ENCODE measurements at places on chromosomes 12 and 14.
A peak's percentile ranks its signal among the peaks of the same experiment; 100 is the strongest.

- no peak for DNase-seq
Measured at GRCh38 chr12:18135086-18135485, 45.1 kb upstream of the RERGL start.

- DNase-seq: peak; percentile 52
Measured at GRCh38 chr12:49043856-49044258, 16.7 kb downstream of the KMT2D start.

- no peak for DNase-seq
Measured at GRCh38 chr12:20339060-20339459, 29.3 kb upstream of the PDE3A start.

DNA sequence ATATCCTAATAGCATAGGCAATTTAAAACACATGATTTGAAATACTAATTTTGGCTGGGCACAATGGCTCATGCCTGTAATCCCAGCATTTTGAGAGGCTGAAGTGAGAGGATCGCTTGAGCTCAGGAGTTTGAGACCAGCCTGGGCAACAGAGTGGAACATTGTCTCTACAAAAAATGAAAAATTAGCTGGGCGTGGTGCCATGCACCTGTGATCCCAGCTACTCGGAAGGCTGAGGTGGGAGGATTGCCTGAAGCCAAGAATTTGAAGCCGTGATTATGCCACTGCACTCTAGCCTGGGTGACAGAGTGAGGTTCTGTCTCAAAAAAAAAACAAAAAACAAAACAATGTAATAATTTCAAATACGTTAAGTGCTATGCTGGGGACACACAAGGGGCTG, 83.3 kb downstream of the SSPN start:
- DNase-seq: no peak

DNA sequence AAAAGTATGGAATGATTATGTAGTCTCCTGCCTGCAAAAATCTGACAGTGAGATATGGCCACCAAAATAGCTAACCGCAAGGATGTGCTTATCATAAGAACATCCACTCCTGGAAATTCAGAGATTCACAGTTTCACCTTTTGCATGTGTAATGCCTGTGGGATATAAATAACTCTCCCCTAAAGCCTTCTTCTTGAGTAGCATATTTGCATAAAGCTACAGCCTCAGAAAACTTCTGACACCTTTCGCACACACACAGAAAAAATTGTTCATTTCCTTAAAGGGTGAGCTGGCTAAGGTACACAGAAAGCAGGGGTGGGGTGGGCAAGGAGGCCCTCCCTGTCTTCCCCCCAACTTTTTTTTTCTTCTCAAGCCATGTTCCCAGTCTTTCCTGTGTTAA, 3.1 kb upstream of the IGF1 start:
- no peak for DNase-seq

DNA sequence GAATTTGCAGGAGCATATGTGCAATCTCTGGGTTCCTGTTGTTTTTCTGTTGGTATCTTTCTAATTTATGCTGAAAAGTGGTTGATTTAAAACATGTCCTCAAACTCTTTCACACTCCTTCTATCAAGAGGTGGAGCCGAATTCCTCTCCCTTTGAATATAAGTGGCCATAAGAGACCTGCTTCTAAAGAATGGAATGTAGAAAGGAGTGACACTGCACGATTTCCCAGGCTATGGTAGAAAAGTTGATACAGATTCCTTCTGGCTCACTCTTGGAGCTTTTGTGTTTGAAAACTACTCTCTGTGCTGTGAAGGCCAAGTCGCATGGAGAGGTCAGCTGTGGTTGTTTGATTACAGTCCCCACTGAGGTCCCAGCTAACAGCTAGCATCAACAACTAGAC, 613.2 kb downstream of the ETNK1 start:
- DNase-seq: no peak

DNA sequence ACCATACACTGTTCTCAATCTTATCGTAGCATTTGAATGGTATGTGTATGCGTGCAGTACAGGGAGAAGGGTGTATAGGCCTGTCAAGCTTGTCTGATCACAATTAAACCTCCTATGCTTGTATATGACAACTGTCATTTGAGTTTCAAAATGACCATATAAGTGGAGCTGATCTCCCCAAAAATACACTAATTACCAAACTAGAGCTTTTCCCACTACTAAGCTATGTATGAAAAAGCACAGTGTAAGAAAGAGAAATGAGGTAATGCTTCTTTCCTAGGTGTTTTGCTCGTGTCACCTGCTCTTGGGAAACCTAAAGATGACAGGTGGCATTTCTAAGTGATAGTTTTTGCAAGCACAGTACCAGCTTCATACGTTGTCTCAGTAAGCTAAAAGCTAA, 1.1 kb upstream of the STK38L start:
- DNase-seq: no peak

DNA sequence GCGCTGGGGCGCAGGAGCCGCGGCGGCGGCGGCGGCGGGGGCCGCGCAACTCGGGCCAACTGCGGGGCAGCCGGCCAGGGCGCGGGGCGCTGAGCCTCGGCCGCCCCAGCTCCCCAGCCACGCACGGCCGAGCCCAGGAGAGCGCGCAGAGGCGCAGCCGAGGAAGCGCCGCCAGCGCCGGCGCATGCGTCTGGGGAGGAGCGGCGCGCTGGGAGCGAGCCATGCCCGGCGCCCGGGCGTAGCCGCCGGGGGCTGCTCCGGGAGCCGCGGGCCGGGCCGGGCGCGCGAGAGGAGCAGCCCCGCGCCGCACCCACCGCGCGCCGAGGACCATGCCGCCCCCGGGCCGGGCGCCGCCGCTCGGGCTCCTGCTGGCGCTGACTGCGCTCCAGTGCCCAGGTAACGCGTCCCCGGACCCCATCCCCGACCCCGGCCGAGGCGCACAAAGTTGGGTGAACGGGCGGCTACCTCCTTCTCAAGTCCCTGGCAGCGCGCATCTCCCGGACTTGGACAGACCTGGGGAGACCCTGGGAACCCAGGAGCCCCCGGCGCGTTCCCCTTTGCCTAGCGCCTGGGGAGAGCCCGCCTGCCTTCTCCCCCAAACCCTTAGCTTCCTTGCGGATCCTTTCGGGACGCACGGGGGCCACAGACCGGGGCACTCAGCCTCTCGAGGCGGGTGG, 121.4 kb downstream of the AACS start:
- DNase-seq: no peak

GRCh38 chr12:122013136-122013535, 8.5 kb upstream of the BCL7A start:
- DNase-seq: no peak

DNA sequence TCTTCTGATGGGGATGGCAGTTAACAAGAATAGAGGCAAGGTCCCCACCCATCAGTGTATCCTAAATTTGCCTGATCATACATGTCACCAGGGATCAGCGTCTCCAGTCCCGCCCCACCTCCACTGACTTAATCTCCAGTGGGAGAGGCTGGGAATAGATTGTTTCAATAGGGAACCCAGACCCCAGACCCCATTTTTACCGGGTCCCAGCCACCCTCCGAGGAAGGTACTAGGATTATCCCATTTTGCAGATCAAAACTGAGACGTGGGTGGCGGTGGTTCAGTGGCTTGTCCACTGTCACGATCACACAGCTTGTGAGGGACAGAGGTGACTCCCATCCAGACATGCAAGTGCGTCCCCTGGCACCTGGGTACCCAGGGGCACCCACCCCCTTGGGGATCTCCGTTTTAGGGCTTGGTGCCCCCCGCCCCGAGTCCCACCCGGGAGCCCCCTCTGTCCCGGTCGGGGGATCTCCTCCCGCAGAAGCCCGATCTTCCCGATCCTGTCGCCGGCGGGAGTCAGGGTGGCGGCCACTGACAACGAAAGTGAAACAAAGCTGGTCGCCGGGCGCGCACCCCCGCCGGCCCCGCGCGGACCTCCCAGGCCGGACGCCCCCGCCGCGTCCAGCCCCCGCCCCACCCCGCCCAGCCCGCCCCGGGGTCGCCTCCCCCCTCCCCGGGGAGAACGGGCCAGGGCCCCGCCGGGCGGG, 523 bp downstream of the WSB2 start:
- DNase-seq: no peak

- DNase-seq: no peak
Measured at GRCh38 chr12:112112409-112113133, 4.0 kb upstream of the NAA25 start.

GRCh38 chr14:99479906-99480869, at the start of gene SETD3:
TSS of gene SETD3 (minus strand) at chr14:99480859. CDS start at chr14:99465805, 15,054 bp downstream.
- peak; percentile 8 for DNase-seq

DNA sequence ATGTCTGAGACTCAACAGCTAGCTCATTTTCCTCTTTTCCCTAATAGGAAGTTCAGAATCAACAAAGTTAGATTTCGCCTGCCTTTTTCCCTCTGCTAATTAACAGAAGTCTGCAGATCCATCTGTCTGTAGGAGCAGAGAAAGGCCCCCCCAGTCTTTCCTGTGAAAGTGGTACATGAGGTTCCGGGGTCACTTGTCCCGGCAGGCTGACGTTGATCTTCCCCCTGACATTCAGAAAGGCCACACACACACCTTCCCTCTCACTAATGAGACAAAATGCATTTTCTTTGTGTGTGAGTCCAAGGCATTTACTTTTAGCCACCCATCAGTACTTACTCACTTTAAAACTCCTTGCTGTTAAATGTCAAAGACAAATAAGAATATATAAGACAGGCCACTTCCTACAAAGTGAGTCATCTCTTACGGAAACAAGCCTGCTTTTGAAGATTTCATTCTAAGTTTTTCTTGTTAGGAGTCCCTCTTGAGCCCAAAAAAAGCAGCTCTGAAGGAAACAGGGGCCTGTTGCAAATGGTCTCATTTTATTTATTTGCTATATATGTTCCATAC, 138.7 kb downstream of the TTC7B start:
- no peak for DNase-seq

GRCh38 chr14:99690636-99691035, 6.5 kb downstream of the CYP46A1 start:
- no peak for DNase-seq

DNA sequence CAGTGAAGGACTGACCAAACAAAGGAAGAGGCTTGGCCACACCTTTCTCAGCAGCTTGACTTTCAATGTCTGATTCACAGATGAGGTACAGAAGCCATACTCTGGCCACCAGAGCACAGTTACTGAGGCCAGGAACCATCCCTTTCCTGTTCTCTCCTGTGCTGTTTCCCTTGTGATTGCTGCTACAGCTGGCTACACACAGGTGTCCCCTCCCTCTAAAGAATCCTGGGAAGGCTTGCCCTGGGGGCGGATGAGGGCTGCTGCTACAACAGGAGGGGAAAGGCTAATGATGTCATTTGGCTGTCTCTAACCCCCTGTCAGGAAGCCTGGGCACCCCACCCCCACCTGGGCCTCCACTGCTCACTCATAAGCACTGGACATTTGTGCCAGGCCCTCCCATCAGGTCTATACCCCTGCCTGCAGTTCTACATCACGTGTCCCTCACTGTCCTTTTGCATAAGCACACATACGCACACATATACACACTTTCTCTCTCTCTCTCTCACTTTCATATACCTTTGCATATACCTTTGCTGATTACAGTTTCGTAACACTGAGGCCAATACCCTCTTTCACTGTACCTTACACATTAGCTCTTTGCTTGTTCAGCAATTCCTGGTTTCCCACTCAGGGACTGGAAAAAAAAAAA, 41.4 kb downstream of the PRPF40B start:
- no peak for DNase-seq

DNA sequence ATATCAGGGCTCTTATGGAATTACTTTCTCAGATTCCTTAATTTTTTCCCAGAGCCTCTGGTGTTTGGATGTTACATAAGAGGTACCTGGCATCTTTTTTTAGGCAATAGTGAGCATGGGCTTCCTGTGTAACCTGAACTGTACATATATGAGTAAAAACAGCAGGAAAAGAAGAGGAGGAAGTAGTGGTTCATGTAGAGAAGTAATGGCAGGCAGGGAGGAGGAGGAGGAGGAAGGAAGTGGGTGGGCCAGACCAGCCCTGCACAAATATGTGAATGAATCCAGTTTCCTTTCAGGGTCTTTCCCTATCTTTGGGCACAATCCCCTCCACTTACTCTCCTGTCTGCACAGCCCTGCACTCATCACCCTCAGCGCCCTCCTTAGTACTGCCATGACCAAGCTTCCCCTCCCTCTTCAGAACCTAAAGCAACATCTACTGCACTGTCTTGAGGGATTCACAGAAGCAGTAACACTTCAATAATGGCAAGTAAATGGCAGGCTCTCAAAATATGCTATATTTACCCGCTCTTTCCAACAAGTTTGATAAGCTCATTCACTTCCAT, 40.9 kb upstream of the GSG1 start:
- no peak for DNase-seq

DNA sequence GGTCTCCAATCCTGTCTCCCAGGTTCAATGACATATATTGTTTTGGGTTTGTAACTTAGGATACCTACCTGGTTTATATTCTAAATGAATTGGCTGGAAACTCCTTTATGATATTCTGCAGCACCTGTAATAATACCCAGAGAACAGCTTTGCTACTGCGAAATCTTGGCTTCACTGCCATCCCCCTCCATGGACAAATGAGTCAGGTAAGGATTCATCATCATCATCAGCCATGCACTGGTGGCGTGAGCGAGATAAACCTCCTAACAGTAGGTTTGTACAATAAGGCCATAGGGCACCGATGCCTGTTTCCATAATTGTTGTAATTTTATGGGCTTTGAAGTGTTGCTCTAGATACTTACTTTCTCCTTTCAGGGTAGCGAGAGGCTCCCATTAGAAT, 10.7 kb downstream of the DDX47 start:
- DNase-seq: no peak

GRCh38 chr14:22919601-22919921, 612 bp upstream of the RBM23 start:
- no peak for DNase-seq

- DNase-seq: no peak
Measured at GRCh38 chr12:13228579-13228978, 32.1 kb downstream of the EMP1 start.

- DNase-seq: no peak
Measured at GRCh38 chr14:60681271-60681670, 32.0 kb upstream of the SIX1 start.

DNA sequence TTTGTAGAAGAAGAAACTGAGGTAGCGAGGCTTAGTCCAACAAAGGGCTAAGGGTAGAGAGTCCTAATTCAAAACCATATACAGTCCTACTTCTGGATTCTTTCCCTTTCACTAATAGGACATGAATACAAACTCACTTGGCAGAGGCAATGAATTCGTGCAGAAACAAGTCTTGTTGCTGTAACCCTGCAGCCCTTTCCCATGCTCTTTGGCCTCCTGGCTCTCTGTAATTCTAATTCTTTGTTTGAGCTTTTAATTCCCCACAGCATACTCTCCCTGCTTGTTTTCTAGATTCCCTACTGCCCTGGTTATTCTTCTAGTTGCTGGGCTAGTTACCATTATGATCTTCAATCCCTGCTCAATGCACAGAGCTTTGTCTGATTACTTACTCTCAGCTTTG, 381.4 kb downstream of the ETNK1 start:
- no peak for DNase-seq

GRCh38 chr12:14906114-14906513, 20.5 kb upstream of the MGP start:
- DNase-seq: no peak

- DNase-seq: peak; percentile 63
Measured at GRCh38 chr14:67241411-67242167, at the start of gene PALS1. TSS of gene PALS1 (plus strand) at chr14:67241435. CDS start at chr14:67279171, 37,736 bp downstream.

GRCh38 chr12:126316411-126316810, 1251.2 kb downstream of the AACS start:
- no peak for DNase-seq
